ENCODE measurements at places on chromosomes 7 and 10.

DNA sequence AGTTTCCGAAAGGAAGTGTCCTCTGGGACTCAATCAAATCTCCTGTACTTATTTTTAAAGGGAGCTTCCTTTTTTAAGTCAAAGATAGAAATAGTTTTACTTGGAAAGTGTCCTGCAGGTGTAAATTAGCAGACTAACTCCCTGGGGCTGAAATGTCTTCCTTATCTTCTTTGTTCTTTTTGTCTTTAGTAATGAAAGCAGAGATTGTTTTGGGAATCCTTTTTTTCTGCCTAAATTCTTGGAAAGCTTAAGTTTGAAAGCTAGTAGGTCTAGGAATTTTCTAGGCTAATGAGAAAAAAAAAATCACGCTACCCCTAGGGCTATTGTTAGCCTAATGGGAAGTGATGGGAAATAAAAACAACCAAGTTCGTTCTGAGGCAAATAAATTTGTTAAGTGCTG, 139.1 kb upstream of the CSTF2T start:
- DNase-seq, result no peak

DNA sequence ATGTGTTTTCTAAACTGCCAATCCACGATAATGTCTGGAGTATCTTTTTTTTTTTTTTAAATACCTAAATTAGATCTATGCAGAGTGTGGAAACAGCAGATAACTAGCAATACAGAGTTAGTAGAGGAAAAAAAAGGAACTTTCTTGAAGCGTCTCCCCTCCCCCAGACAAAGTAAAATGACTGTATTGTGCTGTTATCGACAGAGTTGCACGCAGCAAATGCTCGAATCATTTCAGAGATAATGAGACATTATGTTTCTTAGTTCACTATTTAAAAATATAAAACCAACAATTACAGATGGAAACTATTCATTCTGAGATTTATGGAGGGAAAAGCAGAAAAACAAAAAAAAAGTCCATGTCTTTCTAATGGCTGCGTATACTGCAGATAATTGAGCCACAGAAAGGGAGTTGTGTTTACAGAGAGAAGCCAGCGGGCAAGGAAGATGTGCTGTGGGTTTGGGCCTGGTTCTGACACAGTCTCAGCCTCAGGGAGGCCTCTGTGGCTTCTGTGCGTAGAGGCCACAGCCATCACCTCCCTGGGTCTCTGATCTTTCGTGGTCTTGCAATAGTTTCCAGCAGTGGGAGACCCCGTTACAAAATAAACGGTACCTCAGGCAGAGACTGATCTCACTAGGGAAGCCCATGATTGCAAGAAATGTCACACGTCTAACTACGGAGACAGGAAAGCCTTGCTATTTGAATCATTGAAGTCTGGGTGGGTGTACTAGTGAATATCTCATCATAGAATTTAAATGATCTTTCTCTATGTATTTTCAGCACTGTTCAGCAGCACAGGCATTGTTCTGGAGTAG, 19.1 kb upstream of the KLF6 start:
- DNase-seq, result peak; percentile 79

- DNase-seq, result no peak
Observed at GRCh38 chr7:40175725-40176510, 41.1 kb downstream of the SUGCT start.

DNA sequence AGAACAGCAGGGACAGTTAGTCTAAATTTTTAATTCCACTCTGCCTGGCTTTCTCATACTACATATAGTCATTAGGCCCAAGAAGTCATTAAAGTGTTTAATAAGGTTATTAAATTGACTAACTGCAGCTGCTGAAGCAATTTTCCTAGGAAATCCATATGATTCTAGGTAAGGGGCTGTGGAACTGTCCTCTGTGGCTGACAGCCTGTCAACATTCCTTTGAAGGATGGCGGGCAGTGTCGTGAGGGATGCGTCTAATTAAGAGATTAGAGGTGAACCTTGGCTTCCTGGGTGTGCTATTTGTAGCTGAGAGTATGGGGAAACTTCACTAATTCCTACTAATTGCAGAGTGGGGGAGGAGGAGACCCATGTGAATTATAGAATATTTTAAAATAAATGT, 64.6 kb downstream of the SNX10 start:
- DNase-seq, result no peak

- DNase-seq, result no peak
Observed at GRCh38 chr7:81053623-81054022, 134.8 kb upstream of the SEMA3C start.

DNA sequence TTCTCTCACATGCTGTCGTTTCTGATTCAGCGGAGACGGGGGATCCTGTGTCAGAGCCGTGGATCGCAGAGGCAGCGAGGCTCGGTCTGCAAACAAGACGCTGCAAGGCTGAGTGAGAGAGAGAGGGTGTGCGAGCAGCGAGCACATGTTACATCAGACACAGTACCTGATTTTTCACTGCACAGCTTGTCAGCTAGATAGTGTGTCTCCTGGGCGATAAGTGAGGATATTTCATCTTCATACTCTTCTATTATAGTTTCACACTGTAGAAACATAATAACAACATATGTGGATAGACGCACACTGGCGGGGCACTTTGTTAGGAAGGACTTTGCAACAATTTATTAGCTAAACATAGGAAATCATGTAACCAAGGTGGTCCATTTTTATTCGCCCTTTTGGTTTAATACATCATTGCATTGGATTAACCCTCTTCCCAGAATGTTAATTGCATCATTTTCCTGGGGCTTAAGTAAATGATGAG, 39.5 kb downstream of the CNPY1 start:
- no peak for DNase-seq

- no peak for DNase-seq
Observed at GRCh38 chr10:113093188-113094113, 143.4 kb downstream of the TCF7L2 start.

DNA sequence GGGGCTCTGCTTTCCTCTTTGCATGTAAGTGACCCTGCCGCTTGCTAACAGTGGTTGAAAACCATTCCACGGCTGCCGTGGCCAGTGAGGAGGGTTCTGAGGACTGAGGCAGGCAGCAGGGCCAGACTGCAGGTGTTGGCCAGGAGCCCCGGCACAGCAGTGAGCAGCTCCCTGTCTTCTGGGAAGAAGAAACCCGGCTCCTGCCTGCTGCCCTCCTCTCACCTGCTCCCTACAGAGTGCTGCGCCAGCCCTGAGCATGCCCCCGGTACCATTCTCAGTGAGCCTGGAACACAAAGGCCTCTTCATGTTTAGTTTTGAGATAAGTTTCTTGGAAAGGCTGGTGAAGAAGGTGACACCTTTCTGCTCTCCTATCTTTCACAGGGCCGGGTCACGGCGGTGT, 199.9 kb downstream of the TAX1BP1 start:
- no peak for DNase-seq

DNA sequence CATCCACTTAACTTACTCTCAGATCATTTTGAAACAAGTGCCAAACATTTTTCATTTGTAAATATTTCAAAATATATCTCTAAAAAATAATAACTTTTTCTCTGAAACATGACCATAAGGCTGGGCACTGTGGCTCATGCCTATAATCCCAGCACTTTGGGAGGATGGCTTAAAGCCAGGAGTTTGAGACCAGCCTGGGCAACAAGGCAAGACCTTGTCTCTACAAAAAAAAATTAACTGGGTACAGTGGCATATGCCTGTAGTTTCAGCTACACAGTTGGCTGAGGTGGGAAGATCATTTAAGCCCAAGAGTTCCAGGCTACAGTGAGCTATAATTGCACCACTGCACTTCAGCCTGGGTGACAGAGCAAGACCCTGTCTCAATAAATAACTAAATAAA, 36.4 kb downstream of the USP54 start:
- no peak for DNase-seq

GRCh38 chr7:135154734-135155133, 6.9 kb downstream of the TMEM140 start:
- no peak for DNase-seq

- no peak for DNase-seq
Observed at GRCh38 chr7:23205909-23206767, 24.3 kb downstream of the NUP42 start.

DNA sequence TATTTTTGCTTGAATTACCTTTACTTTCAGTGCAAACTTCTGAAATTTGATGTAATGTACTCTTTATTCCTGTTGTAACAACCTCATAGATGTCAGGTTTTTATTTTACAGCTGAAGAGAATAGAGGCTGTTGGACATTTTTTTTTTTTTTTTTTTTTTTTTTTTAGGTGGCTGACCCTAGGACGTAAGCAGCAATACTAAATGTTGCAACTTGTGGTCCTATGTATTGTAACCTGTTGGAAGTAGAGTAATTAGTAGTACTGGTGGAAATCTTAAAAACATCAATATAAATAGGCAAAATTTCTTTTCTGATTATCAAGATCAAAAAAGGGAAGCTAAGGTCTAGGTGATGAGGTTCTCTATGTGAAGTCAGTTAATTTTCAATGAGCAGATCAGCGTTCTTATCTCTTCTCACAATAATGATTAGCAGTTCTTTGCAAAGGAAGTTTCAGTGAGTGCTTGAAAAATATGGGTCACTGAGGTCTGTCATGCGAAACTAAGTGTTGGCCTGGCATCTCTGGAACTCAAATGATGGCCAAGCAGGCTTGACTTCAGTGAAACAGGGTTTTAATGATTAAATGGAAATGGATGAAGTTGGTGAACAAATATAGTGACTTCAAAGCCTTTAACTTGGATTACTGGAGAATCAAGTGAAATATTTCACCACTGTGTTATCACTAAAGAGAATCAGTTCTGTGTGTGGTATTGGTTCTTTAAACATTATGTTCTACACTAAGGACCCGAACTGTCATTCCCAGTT, 42.7 kb downstream of the BICC1 start:
- DNase-seq, result no peak

DNA sequence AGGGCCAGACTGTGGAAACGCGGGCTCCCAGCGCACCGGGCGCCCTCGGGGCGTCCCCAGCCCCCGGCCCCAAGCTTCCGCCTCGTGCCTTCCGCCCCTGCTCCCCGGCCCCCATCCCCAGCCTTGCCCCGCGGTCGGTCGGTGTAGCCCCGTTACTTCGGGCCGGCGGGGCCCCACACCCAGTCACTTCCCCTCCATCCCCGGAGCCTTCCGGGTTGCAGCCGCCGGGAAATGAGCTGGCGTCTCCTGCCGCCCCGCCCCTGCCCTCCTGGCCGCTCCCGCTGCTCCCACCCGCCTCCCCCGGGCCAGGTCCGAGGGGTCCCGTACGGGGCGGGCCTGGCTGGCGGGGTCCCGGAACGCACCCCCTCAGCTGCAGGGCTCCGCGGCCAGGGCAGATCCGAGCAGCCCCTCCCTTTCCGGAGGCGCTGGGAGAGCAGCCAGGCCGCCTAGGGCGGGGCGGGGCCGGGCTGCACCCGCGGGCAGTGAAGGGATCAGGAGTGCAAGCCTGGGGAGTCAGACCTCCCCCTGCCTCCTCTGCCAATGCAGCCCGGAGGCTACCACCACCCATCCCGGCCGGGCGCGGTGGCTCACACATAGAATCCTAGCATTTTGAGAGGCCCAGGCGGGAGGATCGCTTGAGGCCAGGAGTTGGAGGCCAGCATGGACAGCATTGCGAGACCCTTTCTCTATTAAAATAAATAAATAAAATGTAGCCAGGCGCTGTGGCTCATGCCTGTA, 709 bp downstream of the ARPC1B start:
- peak; percentile 83 for DNase-seq

GRCh38 chr7:15682751-15683245, 3.7 kb downstream of the MEOX2 start:
- DNase-seq, result no peak

- no peak for DNase-seq
Observed at GRCh38 chr7:6443372-6443941, 4.3 kb downstream of the DAGLB start.

GRCh38 chr7:218316-218715, 25.9 kb downstream of the FAM20C start:
- DNase-seq, result no peak

- no peak for DNase-seq
Observed at GRCh38 chr7:132380059-132380458, 196.2 kb downstream of the PLXNA4 start.

- DNase-seq, result no peak
Observed at GRCh38 chr7:37482505-37482904, 33.8 kb upstream of the ELMO1 start.

- no peak for DNase-seq
Observed at GRCh38 chr7:155361346-155361680, 63.6 kb downstream of the INSIG1 start.

DNA sequence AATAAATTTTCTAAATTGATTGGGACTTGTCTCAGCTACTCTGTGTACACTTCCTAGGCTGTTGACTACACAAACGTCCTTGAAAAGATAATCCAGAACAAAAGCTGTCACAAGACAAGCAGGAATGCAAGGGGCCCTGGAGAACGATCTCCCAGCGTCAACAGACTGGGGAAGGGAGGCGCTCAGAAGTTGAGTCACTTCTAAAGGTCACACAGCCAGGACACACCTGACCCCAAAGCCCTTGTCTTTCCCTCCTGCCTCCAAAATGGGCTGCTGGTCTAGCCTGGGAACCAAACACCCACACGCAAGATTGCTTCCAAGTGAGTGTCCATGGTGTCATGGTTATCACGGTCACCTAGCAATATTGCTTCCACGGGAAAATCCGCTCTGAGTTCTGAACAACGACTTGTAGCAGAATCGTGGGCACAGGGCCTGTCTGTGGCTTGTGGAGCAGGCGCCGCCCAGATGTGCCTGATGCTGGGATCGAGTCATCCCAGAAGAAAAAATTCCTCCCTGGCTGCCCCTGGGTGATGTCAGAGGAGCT, 49.8 kb downstream of the SPOCK2 start:
- DNase-seq, result no peak

DNA sequence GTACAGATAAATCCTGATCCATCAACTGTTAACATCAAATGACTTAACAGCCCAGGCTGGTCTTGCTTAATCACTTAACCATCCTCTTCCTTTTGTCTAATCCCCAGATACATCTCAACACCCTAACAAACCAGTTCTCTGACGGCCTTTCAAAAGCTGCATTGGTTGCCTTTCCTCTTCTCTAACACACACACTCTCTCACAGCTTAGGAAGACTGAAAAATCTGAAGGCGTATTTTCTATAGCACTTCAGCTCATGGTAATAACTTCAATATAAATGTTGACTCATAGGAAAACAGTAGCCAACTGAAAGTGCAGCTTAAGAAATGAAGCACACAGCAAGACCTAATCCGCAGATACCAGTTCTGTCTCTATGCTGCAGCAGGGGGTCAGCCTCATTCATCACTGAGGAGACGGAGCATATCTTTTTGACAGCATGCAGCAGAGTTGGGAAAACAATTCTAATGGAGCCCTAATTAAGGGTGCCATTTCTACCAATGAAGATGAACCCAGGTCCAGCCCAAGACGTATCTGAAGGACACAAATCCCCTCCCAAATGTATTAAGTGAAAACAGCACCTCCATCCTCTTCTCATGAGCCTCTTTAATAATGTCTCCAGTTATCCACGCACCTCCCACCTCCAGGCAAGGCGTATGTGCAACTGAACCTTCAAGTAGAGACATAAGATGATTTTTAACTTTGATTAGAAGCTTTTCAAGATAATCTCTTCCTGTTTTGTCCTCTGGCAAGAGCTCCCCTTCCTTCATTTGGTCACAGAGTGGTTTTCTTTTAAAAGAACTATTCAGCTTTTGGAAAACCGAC, 211.7 kb upstream of the NFE2L3 start:
- DNase-seq, result no peak

DNA sequence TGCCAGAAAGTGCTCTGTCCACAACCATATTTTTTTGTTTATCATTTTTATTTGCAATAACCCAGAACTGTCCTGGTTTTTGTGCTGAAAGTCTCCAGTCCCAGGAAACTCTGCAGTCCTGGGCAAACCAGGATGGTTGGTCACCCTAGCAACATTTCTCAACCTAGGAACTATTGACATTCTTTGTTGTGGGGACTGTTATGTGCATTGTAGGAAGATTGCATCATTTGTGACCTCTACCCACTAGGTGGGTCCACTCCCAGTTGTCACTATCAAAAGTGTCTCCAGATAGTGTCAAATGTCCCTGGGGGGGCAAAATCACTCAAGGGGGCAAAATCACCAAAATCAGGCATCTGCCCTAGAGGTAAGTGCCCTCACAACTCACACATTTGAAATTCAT, 14.0 kb upstream of the SRI start:
- no peak for DNase-seq
